ENCODE measurements at places on chromosomes 5 and 9.
A peak's percentile ranks its signal among the peaks of the same experiment; 100 is the strongest.

- peak; percentile 60 for DNase-seq
Measured at GRCh38 chr5:54944364-54944763, 41.0 kb downstream of the ESM1 start.

DNA sequence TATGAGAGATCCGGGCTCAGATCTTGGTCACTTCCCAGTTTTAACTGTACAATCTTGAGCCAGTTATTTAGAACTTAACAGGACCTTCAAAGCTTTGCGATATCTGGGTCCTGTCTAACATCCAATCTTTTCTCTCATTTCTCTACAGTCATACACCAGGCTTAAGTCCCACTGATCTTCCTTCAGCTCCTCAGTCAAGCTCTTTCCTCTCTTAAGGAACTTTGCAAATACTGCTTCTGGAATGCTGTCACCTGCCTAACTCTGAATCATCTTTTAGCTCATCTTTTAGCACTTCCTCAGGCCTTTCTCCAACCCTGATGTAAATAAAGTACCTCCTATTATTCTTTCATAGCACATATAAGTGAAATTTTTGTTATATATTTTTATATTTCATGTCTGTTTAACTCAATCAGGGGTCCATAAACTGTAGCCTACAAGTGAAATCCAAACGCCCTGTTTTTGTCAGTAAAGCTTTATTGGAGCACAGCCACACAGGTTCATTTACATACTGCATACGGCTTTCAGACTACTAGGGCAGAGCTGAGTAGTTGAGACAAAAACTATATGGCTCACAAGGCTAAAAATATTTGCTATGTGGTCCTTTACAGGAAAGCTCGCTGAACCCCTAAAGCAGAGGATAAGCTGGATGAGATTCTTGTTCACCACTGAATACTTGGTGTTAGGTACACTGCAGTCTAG, 63.5 kb downstream of the MEF2C start:
- DNase-seq = no peak

- DNase-seq = peak; percentile 54
Measured at GRCh38 chr5:35919191-35919590, 19.2 kb downstream of the CAPSL start.

- DNase-seq = no peak
Measured at GRCh38 chr9:93091056-93091452, 5.0 kb upstream of the CARD19 start.

DNA sequence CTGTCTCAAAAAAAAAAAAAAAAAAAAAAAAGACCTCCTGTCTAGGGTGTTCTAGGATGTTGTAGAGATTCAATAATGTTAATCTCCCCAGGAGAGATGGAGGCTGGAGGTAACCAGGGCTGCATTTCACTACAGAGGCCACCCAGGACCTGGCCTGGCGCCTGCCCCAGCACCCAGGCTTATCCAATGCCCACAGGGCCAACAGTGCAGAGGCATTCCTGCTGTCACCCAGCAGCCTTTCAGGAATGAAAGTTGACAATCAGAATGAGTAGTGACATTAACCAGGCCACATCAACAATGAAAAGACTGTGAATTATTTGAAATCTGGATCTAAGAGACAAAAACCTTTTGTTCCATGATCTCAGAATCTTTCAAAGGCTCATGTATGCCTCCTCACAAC, 36.2 kb upstream of the GABRP start:
- no peak for DNase-seq

- peak; percentile 25 for DNase-seq
Measured at GRCh38 chr9:26723486-26723885, 169.1 kb downstream of the CAAP1 start.

Measured in activated naive CD4-positive, alpha-beta T cell treated with anti-CD3 and anti-CD28 coated beads for 36 hours (primary cell).